ENCODE measurements at places on chromosomes 7 and 10.

- DNase-seq = no peak
Observed at GRCh38 chr7:122691569-122692235, 7.2 kb downstream of the RNF133 start.

DNA sequence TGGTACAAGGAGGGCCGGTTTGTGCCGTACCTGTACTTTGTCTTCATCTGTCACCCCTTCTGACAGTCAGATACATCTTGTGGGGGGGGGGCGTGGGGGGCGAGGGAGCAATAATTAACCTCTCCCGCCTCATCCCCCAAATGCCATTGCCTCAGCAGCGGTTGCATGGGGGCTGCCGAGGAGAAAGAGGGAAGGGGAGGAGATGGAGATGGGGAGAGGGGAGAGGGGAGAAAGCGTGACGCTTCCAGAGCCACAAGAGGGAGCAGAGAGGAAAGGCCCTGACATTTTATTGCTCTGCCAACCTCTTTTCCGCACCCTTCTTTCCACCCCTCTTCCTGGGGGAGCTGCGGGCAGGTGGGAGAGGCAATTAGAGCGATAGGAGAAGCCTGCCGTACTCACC is 11.8 kb downstream of the KAZALD1 start:
- no peak for DNase-seq

GRCh38 chr10:6461961-6462360 is 118.1 kb downstream of the PRKCQ start:
- no peak for DNase-seq

- DNase-seq = no peak
Observed at GRCh38 chr7:30268586-30268985, 15.8 kb upstream of the ZNRF2 start.

DNA sequence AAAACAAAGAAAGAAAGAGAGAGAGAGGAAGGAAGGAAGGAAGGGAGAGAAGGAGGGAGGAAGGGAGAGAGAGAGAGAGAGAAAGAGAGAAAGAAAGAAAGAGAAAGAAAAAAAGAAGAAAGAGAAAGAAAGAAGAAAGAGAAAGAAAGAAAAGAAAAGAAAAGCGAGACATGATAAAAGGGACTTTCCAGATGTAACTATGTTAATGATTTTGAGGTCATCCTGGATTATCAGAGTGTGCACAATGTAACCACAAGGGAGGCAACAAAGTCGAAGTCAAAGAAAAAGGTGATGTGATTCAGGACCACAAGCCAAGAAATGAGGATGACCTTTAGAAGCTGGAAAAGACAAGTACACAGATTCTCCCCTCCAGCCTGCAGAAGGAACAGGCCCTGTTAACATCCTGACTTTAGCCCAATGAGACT is 48.9 kb upstream of the PAX2 start:
- DNase-seq = no peak

DNA sequence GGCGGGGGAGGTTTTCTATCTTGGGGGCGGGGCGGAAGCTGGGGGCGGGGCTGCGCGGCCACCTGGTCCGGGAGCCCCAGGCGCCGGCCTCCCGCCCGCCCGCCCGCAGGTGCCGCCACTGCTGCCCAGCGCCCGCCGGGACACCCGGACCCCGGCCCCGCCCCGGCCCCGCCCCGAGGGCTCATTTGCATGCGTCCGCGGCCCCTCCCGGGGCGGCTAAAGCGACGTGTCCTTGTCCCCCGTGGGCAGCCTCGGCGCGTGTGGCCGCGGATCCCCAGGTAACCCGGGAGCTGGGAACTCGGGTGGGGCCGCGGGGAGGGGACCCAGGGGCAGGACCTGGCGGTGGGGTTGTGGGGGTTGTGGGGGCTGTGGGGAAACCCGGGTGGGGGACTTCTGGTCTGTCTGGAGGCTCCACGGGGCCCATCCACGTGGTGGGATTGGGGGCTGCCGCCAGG is at the start of gene BHLHA15:
Gene BHLHA15, plus strand, starts transcription at position 219 of the 455 bp plus-strand sequence. CDS start 871 bp downstream, outside the sequence.
- no peak for DNase-seq
